T-helper 17 cell (primary cell): ENCODE measurements at places on chromosomes 16 and 17. TPM values are rescaled to one million over a fixed set of nuclear protein-coding genes. Genes with fewer than 3 reads are reported as not detected.

DOC2B gene
- 0.40 TPM for total RNA-seq

GRCh38 chr16:52437277-52437670 is 109.7 kb downstream of the TOX3 start:
- no peak for DNase-seq

- DNase-seq = no peak
Measured at GRCh38 chr16:13982451-13982850, 62.5 kb downstream of the ERCC4 start.

CCDC92B gene
- total RNA-seq = 0.37 TPM

- DNase-seq = no peak
Measured at GRCh38 chr17:22435231-22435974, 743.1 kb downstream of the KCNJ18 start.

DNA sequence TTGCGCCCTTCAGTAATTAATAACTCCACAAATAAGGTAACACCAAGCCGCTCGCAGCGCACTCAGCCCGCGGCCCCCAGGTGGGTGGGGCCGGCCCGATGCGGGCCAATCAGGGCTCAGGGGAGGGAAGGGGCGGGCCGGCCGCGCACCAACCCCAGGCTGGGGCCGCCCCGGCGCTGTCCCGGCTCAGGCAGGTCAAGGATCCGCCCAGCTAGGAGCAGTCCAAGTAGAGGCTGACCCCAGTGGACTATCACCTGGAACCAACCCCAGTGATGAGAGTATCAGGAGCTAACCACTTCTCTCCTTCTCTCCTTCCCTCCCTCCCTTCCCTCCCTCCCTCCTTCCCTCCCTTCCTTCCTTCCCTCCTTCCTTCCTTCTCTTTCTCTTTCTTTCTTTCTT is 110.8 kb downstream of the C16orf78 start:
- DNase-seq = no peak

TP53TG3B gene
- total RNA-seq = not detected

DNA sequence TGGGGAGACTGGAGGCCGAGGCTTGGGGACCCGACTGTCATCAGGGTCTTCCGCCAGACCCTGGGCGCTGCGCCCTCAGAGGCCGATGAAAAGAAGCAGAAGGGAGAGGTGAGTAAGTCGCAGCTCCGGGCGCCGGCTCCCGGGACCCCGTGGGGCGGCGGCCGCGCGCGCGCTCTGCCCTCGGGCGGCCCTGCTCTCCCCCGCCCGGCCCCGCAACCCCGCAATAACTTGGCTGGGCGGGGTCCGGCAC is 392 bp upstream of the ABHD15 start:
- no peak for DNase-seq

DNA sequence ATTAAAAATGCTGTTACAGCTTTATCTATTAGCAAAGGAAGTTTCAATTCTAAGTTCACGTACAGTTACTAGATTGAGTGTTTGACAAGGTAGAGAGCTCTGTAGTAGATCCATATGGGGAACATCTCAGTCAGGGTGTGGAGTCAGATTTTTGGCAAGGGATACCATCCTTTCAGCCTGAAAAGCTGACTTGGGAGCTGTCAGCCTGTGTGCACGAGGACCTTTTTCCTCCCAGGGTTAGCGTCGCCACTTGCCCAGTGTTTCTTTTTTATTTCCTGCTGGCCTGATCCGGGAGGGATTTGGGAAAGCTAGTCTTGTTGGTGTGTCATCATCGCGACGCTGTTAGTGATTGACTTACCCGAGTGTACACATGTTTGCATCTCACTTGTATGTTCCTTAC is 29.5 kb downstream of the WWOX start:
- DNase-seq = no peak

DNA sequence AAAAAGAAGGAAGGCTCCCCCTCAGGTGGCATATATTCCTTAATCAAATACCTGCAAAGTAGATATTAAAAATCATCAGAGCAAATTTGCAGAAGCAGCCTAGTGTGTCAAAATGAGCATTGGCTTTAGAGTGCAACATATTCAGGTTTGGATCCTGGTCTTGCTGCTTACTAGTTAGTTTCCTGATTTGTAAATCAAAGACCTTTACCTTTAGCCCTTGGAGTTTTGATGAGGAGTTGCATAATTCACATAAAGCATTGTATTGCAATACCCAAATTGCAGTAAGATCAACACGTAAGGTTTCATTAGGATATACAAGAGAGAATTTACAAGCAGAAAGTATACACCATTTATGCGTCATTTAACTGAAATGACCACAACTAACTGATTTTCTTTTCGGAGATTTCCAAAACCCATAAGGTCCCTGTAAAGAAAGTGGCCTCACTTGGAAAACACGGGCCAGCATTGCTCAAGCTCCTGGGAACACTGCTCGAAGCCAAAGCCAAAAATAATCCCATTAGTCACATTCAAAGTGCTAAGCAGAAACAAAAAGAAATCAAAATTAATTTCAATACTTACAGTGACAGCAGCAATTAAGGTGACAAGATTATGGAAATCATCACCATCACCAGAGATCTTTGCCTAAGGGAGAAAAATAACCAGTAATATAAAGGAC is 415.9 kb upstream of the ERCC4 start:
- no peak for DNase-seq

DNA sequence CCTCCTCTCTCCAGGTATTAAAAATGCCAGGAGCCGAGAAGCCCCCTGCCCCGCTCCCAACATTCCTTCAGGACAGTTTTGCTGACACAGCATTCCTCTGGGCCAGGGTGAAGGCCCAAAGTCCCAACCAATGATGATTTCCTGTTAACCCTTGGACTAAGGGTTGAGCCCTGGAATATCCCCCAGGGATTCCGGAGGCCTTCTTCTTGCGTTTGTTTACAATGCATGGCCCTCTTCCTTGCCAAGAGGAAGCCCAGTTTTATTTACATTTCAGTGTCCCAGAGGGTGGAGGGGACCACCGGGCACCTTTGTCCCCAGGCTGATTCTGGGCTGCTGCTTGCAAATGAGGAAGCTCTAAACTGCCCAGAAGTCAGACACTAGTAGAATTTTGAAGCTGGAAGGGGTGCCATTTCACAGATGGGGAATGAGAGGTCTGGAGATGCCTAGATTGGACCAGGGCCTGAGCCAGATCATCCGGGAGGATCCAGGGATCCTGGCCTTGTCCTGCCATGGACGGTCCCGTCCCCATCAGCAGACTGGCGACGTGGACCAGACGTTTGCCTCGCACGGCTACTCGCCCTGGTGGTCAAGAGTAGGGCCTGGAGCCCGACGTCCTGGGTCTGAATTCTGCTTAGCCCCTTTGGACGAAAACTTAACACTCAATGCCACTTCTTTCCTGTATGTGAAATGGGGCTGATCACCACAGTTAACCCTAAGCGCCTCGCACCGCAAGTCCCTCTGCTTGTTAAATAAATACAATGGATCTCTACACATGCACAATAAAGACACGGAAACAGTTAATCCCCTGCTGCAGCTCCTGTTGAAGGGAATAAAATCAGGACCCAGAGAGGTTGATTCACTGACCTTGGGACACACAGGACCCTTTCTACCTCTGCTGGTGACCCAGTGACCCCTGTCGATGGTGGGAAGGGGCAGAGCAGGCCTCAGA is 55.6 kb upstream of the CIBAR2 start:
- DNase-seq = no peak

- DNase-seq = no peak
Measured at GRCh38 chr16:12902511-12903372, 1.3 kb downstream of the SHISA9 start.

DNA sequence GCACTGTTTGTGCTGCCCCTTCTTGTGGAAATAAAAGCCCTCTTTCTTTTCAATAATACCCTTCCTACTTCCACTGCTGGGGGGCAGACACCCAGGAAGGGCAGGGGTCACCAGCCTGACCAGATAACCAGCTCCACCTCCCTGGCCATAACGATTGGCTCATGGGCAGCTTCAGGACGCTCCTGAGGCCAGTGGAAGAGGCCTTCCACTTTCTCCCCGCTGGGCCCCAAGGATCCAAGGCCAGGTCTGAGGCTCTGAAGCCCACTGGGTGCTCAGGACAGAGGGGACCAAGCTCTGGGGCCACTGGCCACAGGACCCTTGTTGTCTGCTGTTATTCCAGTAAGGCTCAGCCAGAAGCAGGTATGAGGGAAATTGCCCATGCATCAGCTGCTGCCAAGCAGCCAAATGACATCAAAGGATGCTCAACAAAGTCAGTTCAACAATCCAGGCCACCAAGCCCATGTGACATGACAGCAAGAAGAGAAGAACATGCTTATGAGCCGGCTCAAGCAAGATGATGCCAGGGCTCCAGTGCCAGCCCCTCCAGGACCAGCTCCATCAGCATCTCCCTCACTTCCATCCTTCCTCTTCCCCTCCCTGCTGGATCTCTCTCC is 238.8 kb downstream of the ZNF423 start:
- no peak for DNase-seq

DNA sequence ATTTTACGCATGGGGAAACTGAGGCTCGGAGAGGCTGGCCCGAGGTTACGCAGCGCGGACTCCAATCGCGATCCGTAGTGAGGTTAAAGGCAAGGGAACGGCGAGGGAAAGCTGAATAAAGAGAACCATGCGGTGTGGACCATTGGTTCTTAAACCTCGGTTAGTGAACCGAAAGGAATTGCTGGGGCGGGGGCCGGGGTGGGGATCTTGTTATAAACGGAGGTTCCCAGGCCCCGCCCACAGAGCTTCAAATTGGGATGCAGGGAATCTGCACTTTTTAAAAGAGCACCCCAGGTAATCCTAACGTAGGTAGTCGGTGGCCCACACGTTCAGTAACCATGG is 524 bp downstream of the IQCK start:
- no peak for DNase-seq

GRCh38 chr16:17775061-17775460 is 304.3 kb upstream of the XYLT1 start:
- DNase-seq = no peak

DNA sequence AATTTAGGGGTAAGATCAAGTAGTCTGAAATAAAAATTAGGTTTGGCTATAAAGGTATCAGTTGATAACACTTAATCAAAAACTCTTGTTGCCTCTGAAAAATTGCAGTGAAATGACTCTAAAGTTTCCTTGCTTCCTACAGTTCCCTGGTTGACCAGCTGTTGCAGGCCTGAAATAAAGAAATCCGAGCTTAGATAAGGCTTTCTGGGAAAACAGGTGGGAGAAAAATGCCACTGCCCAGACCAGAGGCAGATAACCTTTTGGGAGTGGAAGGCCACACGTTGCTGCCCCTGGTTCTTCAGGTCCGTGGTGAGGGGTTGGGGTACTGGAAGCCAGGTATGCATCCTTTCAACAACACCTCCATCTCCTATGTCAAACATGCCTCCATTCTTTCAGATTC is 111.3 kb downstream of the HS3ST3A1 start:
- no peak for DNase-seq

CNGB1 gene
- not detected for total RNA-seq

DNA sequence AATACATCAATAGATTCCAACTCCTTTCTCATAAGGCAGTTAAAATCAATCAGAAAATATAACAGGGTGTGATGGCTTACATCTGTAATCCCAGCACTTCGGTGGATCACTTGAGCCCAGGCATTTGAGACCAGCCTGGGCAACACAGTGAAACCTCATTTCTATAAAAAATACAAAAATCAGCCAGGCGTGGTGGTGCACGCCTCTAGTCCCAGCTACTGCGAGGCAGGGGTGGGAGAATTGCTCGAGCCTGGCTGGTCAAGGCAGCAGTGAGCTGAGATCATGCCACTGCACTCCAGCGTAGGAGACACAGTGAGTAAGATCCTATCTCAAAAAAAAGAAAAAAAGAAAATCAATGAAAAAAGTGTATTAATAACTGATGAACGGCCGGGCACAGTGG is 258.6 kb downstream of the NTN1 start:
- no peak for DNase-seq

RAB26 gene
- 0.21 TPM for total RNA-seq

GRCh38 chr17:71821511-71821910 is 299.3 kb upstream of the SOX9 start:
- no peak for DNase-seq

DNA sequence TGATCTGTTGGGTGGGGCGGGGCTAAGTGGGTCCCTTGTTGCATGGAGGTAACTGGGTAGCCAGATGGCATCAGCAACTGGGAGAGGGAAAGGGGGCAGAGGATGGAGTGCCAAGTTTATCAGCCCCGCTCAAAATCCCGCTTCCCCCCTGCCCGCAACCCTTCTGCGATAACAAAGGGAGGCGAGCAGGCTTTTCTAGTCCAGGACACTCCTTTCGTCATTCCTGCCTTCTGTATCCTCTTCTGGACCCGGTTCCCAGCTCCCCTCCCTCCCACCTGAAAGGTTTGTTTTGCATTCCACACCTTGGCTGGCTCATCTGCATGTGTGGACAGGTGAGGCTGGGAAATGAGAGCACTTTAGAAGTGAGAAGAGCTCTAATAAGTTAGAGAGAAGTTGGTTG is 53.3 kb downstream of the HLF start:
- DNase-seq = no peak

GRCh38 chr16:87854053-87854906 is 15.0 kb downstream of the SLC7A5 start:
- no peak for DNase-seq

DNA sequence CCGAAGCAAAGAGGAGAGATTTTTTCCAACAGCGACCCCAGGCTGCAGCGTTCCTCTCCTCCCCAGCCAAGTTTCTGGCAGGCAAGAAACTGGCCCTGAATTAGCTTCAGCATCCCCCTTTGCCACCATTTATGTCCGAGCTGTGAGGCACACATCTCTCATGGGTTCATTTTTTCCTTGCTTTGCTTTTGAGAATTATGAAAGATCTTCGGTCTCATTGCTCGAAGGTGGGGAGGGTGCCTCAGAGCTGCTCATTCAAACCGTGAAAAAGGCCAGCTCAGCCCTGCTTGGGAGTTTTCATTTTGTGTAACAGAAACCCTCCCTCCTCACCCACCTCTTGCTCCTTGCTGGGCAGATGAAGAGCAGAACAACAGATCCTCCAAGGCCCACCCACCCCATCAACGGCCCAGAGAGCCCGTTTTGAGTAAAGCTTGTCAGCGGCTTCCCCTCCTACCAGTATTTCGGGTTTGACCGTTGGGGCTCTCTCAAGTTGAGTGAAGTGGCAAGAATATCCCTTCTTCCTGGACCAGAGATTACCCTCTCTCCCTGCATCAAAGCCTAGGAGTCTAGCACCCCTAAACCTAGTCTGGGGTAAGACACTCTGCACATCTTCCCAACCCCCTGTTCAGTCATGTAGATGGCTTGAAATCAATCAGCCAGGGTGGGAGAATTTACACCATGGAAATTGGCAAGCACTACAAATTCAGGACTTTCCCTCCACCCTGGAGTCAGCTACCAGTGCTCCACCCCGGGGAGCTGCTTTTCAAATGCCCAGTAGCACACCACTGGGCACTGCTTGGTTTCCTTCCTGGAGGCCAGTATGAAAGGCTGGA is 1.8 kb downstream of the CCR7 start:
- no peak for DNase-seq

HOXB3 gene
- total RNA-seq = 1.7 TPM

ABCA8 gene
- not detected for total RNA-seq

C1QL1 gene
- total RNA-seq = not detected

TMIGD1 gene
- total RNA-seq = not detected

TRPV3 gene
- 0.55 TPM for total RNA-seq

ABCA6 gene
- 0.89 TPM for total RNA-seq

GRCh38 chr17:3693829-3694231 is 2.1 kb downstream of the P2RX5 start:
- DNase-seq = no peak
